ENCODE measurements at places on chromosomes 2 and 18.

- no peak for DNase-seq
Observed at GRCh38 chr2:194445226-194445625, 1211.8 kb upstream of the SLC39A10 start.

GRCh38 chr2:33013684-33014110 is 66.9 kb downstream of the LTBP1 start:
- no peak for DNase-seq

DNA sequence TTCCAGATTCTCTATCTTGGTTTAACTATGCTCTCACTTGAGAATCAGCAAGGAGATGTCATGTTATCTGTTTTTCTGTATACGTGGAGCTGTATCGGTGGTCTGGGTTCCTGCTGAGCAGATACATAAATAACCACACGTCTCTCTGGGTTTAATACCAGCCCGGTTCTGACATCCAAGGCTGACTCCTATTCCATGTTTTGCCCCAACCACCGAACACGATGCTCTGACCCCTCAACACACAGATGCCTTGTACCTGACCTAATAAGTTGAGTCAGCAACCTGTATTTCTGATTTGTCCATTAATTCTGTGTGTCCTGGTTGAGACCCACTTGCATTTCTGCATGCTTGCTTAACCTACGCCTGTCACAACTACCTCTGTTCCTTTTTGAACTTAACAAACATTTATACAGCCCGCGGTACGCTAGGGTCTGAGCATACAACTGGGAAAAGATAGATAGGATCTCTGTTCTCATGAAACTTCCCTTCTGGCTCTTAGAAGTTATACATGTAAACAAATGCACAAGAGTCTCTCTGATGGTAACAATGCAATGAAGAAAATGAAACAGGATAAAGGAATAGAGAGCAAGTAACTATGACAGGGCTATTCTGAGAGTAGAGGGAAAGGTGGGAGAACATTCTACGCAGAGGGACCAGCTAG is 480.4 kb downstream of the PARD3B start:
- no peak for DNase-seq

DNA sequence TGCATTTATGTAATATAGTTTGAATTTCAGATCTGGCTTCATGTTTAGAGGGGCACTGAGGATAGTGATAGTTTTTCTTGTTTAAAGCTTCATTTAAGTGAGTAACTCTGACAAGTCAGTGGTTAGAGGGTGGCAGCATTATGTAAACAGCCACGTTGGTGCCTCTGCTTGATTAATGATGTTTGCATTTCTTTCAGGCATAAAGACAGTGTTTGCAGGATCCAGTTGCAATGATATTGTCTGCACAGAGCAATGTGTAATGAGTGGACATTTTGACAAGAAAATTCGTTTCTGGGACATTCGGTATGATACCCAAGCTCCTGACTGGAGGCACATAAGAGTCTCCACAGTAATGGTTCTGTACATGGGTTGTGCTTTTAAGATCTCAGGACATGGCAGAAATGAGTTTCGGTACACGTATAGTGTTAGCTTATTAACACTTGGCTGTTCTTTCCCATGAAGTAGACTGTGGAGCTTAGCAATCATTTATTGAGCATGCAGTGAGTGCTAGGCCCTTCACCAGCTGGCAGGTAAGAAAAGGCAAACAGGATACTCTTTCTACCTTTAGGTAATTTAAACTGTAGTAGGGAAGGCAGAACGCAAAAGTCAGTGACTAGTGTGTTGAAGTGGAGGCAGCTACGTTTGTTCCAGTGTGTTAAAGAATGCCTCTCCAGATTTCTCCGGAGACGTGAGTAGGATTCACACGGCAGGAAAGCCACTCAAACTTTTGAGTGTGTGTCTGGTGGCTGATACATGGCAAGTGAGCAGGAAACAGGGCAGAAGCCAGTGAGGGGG is 17.4 kb upstream of the SAG start:
- no peak for DNase-seq

DNA sequence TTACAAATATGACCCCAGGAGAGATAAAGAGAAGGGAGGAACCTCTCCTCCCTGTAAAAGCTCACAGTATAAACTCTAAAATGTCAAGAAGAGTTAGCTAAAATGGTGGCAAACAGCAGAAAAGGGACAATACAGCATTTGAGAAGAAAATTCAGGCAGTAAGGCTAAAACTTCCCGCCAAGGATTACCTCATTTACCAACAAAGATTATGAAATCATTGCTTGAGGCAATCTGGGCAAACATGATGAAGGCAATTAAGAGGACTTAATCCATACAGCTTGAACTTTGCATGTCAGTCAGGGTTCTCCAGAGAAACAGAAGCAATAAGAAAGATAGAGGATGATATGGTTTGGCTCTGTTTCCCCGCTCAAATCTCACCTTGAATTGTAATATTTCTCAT is 81.4 kb downstream of the CMPK2 start:
- DNase-seq: no peak

DNA sequence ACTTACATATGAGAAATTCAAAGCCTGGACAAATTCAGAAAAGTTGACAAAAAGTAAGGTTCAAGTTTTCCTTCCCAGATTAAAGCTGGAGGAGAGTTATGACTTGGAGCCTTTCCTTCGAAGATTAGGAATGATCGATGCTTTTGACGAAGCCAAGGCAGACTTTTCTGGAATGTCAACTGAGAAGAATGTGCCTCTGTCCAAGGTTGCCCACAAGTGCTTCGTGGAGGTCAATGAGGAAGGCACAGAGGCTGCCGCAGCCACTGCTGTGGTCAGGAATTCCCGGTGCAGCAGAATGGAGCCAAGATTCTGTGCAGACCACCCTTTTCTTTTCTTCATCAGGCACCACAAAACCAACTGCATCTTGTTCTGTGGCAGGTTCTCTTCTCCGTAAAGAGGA is 17.0 kb downstream of the SERPINB8 start:
- no peak for DNase-seq

- DNase-seq: no peak
Observed at GRCh38 chr2:120037995-120038541, 25.2 kb downstream of the EPB41L5 start.

DNA sequence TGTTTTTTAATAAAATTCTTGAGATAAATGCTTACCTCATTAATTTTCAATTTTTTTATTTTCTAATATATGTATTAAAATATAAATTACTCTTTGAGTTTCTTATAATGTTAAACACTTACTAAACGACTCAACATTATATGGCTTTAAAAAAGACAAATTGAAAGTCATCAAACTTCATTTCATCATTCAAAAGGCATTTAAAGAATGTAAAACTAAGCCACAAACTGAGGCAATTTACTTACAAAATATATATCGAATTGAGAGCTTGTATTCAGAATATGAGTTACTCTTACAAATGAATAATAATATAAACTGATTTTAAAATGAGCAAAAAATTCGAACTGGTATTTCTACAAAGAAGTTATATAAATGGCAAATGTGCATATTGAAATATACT is 1262.2 kb upstream of the PIK3C3 start:
- DNase-seq: no peak

DNA sequence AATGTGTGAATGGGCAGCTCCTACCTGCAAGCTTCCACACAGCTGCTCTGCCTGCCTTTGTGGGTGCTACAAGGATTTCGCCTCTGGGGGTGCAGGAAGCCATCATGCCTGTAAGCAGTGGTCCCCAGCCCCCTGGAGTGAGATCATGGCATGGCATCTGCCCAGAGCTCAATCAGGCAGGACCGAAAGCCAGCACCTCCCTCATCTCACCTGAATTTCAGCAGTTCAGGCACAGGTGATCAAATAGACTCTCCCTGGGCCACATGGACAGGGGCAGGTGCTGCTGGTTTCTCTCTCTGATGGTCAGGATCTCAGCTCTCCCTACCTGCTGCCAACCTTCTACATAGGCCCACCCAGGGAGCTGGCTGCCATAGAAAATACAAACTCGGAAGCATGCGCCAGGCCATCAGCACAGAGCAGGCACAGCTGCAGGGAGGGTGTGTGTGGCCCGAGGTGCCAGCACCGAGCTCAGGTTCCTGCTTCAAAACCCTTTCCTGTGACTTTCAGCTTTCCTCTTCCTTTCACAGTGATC is 133.2 kb upstream of the ID2 start:
- DNase-seq: no peak

- DNase-seq: no peak
Observed at GRCh38 chr2:206464597-206464996, 21.3 kb downstream of the ADAM23 start.

DNA sequence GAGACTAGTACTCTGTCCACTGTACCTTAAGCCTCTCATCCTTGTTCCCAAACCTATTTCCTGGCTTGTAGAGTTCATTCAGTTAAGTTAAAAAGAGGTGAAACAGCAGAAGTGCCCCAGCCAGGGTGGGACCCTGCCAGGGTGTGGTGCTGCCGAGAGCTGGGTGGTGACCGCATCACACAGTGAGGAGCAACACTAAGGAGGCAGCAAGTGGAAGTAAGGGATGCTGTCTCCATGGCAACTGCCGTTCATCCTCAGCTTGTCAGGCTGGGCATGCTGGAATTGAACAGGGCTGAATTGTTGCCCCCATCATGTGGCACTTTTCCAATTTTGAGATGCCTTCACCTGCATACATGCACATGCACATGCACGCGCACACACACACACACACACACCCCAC is 77.0 kb downstream of the VSNL1 start:
- no peak for DNase-seq

- no peak for DNase-seq
Observed at GRCh38 chr2:31088504-31089195, 49.6 kb downstream of the GALNT14 start.

GRCh38 chr2:176114120-176114929 is 2.3 kb upstream of the HOXD10 start:
- no peak for DNase-seq

GRCh38 chr2:204449977-204450376 is 95.3 kb upstream of the PARD3B start:
- DNase-seq: no peak

GRCh38 chr2:178891959-178892485 is 84.8 kb upstream of the TTN start:
- no peak for DNase-seq

- DNase-seq: no peak
Observed at GRCh38 chr2:1802469-1803216, 58.3 kb upstream of the PXDN start.

DNA sequence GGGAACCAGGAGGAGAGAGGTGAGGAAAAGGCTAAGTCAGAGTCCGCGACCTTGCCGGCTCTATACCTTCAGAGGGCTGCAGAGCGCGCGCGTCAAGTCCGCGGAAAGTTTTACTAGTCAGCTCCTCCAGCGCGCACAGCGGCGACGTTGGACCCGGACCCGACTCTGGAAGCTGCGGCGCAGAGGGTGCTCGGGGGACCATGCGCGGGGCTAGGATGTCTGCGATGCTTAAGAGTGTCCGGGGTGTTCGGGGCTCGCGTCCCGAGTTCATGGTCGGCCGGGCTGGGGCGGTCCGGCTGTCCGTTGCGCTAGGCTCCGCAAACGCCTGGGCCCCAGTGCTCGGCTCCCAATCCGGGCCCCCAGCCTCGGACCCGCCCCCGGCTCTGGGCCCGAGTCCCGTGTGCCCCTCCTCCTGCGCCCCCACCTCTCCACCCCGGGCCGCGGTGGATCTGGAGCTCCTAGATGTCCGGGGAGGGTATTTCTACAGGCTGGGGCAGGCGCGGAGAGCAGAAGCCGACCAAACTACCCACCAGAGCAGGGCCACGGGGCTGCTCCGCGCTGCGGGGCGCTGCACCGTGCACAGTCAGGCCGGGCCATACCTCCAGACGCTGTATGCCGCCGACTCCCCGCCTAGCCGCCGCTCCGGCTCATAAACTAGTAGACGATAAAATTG is at the start of gene LBX2:
Gene LBX2, minus strand, starts transcription at position 337 of the 673 bp plus-strand sequence. Its CDS starts 66 bp downstream, at position 271.
- no peak for DNase-seq

- no peak for DNase-seq
Observed at GRCh38 chr2:20957788-20958525, 85.9 kb downstream of the APOB start.

- no peak for DNase-seq
Observed at GRCh38 chr2:112087346-112088020, 32.4 kb downstream of the TMEM87B start.

GRCh38 chr2:45946023-45946422 is 294.5 kb downstream of the PRKCE start:
- DNase-seq: no peak

DNA sequence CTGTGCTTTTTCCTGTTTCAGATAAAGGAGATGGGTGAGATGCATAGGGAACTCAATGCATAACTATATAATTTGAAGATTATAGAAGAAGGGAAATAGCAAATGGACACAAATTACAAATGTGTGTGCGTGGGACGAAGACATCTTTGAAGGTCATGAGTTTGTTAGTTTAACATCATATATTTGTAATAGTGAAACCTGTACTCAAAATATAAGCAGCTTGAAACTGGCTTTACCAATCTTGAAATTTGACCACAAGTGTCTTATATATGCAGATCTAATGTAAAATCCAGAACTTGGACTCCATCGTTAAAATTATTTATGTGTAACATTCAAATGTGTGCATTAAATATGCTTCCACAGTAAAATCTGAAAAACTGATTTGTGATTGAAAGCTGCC is 16.4 kb upstream of the MSH2 start:
- no peak for DNase-seq

- no peak for DNase-seq
Observed at GRCh38 chr2:236971131-236971821, 114.4 kb upstream of the COPS8 start.

DNA sequence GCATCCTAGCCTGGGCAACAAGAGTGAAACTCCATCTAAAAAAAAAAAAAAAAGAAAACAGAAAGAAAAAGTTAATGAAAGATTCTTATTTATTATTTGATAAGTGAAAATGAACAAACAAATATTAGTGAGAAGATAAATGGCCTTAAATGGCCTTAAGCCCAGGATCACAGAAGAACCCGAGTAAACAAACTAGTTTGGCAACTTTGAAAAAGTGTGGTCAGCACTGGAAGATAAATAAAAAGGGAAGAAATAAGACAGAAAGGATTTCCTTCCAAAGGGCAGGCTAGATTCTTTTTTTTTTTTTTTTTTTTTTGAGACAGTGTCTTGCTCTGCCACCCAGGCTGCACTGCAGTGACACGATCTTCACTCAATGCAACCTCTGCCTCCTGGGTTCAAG is 692.4 kb downstream of the CPS1 start:
- no peak for DNase-seq

DNA sequence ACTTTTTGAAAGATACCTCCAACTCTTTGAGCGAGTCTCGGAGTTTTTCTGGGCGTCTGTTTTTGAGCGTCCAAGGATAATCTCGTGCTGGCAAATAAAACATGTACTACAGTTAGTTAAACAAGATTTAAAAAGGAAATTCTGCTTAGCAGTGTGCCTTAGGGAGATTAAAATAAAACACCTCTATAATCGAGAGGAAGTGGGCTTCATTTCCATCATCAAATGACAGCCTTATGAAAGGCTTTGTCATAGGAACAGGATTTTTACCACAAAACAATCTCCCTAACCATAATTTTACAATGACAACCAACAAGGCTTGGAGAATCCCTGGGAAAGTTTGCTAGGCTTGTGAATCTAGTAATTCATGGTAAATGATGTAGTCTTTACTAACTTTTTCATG is 103.4 kb downstream of the WDPCP start:
- no peak for DNase-seq

- DNase-seq: no peak
Observed at GRCh38 chr2:66494708-66495107, 59.8 kb downstream of the MEIS1 start.

GRCh38 chr18:36130039-36130831 is 536 bp downstream of the ELP2 start:
- DNase-seq: no peak

Data from stimulated activated CD8-positive, alpha-beta memory T cell treated with anti-CD3 and anti-CD28 coated beads, Interleukin-12 subunit alpha, Interleukin-12 subunit beta, amount 100 ng/mL, for 4 hours (primary cell).